NCI-H748 treated with DMSO at 0.1 percent for 48 hours (cell line): ENCODE measurements at places on chromosomes 5 and 9.

GRCh38 chr5:127536687-127537086 lies 19.2 kb downstream of the PRRC1 start:
- DNase-seq = no peak

DNA sequence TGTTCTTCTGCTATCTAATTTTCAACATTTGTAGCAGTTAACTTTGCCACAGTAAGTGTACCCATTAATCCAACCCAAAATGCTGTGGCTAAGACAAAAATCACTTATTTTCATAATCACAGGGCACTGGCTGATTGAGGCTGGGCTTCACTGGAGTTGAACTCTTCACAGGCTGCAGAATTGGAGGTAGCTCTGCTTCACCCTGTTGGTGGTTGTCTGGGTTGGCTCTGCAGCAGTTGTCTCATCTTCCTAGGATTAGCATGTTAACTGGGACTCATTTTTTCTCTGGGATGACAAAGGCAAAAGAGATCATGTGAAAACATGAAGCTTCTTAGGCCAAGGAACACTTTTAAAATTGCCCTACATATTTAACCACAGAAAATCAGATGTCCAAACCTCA lies 518.9 kb downstream of the TLR4 start:
- DNase-seq = no peak

- DNase-seq = peak; percentile 72
Observed at GRCh38 chr5:43305948-43306565, 7.2 kb downstream of the HMGCS1 start.

- no peak for DNase-seq
Observed at GRCh38 chr5:62980884-62981283, 402.3 kb downstream of the LRRC70 start.

DNA sequence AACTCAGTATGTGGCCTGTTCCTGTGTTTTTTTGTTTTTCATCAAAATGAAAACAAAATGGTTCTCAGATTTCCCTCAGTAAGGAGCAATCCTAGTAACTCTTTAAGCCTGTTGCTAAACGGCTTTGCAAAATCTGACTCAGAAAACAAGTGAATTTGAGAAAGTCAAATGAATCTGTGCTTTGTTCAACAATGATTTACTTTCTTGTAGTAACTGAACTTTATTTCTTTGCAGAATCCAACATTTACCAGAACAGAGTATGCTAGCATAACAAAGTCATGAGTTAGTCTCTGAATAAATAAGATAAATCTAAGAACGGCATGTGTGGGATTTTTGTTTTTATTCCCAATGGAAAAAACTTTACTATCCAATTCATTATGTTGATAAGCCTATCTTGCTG lies 93.8 kb downstream of the OXCT1 start:
- no peak for DNase-seq

DNA sequence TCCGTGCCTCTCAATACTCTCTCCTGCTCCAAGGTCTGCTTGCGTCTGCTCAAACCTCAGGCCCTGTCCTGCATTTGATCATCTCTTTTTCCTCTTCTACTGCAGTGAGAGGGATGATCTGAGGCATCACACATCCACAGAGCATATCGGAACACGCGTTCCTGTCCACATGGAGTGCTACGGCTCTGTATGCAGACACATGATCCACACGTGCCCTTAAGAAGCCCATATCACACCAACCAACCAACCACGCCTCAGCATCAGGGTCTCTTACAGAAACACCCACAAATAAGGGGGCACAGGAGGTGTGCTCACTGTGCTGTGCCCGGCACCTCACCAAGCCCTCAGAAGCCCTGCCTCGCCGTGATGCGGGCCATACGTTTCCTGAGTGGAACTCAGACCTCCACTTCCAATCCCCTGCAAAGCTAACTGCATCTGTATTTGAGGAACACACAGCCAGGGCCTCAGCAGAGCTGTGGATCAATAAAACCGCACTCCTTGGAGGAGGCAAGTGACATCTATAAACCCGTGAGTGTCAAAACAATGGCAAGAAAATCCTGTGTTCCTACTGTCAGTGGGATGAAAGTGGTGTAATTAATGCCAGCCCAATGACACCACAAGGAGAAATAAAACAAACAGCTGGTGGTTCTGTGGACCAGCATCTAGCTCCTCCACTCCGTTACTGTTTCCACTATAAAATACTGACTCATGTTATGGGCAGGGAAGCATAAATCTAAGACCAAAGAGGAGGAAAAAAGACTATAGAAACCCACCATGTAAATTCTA lies 40.4 kb downstream of the AK8 start:
- DNase-seq = no peak

DNA sequence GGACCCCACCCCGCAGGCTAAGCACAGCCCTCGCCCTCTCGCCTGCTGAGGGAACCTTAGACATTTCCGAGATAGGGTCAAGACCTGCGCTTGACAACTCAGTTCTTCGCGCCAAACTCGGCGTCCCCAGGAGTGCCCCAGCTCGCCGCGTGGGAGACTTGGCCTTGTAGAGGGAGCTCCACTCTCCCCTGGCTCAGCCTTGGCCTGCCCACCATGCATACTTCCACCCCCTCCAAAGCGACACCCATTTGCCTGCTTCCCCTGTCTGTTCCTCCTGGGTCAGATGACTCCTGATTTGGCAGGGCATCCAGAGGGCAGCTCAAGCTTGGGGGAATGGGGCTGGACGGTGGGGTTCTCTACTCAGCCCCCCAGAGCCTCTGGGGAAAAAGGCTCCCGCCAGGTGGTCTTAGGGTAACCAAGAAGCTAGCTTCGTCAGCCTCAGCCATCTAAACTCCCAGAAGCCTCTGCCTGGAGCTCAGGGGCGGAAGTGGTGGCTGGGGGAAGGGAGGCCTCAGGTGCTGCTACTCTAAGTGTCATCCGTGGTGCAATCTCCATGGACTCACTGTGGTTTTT lies 560 bp downstream of the DOCK2 start:
- DNase-seq = no peak

DNA sequence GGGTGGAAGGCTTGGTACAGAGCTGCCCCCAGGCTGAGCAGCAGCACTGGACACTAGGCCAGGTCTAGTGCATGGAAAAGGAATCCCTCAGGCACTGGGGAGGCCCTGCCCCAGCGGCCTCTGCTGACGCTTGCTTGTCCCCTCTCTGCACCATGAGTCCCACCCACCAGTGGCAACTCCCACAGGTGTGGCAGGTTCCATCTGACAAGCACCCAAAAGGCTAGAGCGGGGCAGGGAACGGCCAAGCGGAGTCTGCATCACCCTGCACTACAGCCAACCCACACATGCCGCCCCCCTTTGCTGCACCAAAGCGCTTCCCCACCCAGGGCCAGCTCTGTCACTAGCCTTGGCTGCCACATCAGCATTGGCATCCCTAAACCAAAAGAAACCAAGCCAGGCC lies 115.2 kb upstream of the SARDH start:
- no peak for DNase-seq
